AG08396 (cell line): ENCODE measurements at places on chromosomes 7 and 10.

- no peak for DNase-seq
These were observed 521.6 kb upstream of the SORCS1 start for GRCh38 chr10:107686095-107686494.

DNA sequence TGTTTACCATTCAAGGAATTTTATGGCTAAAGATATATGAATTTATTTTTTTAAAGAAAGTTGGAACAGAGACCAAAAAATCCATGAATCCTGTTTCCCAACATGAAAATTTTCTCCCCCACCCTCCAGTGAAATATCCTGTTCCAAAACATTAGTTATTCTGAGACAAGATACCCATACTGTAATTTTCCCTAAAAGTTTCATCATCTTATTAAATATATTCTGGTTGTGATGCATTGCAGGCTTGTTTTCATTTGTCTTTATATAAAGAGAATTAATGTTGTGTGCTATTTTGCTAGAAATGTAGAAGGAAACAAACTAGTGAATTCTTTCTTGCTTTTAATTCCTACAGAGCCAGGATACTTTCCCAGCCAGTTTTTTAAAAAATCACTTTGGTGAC is 106.6 kb downstream of the EXOC4 start:
- no peak for DNase-seq

DNA sequence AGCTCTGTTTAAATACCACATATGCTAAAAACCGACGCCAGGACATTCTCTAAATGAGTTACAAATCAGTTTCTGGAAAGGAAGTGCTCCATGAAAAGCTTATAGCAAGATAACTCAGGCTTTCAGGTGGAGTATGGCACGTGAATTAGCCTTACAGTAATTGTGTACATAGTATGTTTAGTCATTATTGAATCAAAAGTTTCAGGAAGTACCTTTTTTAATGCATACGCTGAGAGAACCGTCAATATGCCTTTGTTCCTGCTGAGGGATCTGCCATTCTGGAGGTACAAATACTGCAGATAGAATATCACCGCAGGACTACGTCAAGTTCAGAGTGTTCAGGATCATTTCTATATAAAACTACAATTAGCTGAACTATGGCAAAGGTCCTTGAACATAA is 45.7 kb downstream of the ANKMY2 start:
- no peak for DNase-seq

DNA sequence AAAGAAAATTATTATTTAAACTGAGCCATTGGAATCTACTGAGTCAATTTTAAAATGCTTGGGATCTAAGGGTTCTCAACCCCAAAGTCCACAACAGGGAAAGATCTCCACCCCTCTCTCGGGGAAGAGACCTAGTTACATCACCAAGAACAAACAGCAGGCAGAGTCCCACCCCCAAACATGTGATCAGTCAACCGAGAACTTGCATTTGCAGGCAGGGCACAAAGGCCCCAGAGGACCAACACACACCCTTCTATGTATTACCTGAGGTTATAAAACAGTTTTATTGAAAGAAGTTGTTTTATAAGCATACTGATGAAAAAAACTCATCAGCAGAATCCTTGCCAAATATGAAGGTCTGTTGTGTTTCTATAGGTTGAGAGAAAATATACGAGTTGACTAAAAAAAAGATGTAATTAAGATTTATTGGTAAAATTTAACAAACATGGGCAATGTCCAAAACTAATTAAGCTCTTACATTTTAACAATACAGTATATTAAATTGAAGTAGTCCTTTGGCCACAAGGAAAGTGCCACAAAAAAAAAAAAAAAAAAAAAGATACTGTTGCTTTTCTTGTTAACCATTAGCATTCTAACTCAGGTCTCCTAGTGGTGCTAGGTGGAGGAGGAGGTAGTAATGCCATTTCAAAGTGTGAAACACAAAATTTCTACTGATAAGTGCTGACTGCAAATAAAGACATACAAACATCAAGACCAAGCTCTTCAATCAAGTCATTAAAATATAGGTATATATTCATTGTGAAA is 975 bp upstream of the USP54 start:
- peak; percentile 59 for DNase-seq

- no peak for DNase-seq
These were observed 36.8 kb downstream of the TAS2R41 start for GRCh38 chr7:143514487-143514886.

GRCh38 chr7:31851119-31851518 is 164.1 kb downstream of the PPP1R17 start:
- no peak for DNase-seq

GRCh38 chr7:31955021-31955420 is 115.2 kb downstream of the PDE1C start:
- no peak for DNase-seq

- DNase-seq = no peak
These were observed 4.4 kb downstream of the ETV1 start for GRCh38 chr7:13984831-13985685.

GRCh38 chr10:120360571-120360970 is 96.5 kb upstream of the PLPP4 start:
- DNase-seq = no peak

GRCh38 chr7:26022982-26023381 is 129.0 kb upstream of the NFE2L3 start:
- DNase-seq = no peak

GRCh38 chr7:151853896-151854719 is 22.8 kb downstream of the PRKAG2 start:
- no peak for DNase-seq

GRCh38 chr7:157906583-157906982 is 569.8 kb downstream of the DNAJB6 start:
- no peak for DNase-seq

- DNase-seq = no peak
These were observed 1.1 kb upstream of the FEZF1 start for GRCh38 chr7:122305475-122306319.

- DNase-seq = no peak
These were observed 69.4 kb downstream of the RNF133 start for GRCh38 chr7:122629412-122629953.

DNA sequence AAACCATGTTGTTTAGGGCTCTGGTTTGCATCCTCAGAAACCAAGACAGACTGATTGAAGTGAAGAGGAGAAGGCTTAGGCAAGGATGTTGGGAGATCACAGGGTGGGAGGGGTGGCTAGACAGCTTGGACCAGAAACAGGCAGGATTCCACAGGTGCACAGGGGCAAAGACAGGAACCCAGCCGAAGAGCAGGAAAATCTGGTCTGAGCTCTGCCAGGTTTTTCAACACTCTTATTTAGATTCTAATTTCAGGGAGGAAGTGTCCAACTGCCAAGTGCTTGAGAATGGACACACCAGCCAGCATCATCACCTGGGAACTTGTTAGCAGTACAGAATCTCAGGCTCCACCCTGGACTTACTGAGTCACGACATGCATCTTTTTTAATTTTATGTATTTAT is 93.8 kb downstream of the MARCHF5 start:
- no peak for DNase-seq

GRCh38 chr7:48548667-48549066 is 375.7 kb upstream of the CDC14C start:
- no peak for DNase-seq
